ENCODE measurements at places on chromosomes 2 and 18. TPM values are rescaled to one million over a fixed set of nuclear protein-coding genes. Genes with fewer than 3 reads are reported as not detected.

The EN1 gene
- 0.92 TPM for total RNA-seq

The PDCD1 gene
- not detected for total RNA-seq

The VSNL1 gene
- not detected for total RNA-seq

The MAB21L4 gene
- 0.15 TPM for total RNA-seq

The GCG gene
- total RNA-seq: not detected

The ZSWIM2 gene
- not detected for total RNA-seq

The FSHR gene
- not detected for total RNA-seq

The CFC1B gene
- not detected for total RNA-seq

The LYPD6 gene
- 0.06 TPM for total RNA-seq

The OTOS gene
- total RNA-seq: not detected

The ALMS1 gene
- total RNA-seq: 10.8 TPM

All from A549 treated with DMSO at 1 μM for 4 hours (cell line).